Panc1 (cell line): ENCODE measurements at places on chromosomes 1 and 21. TPM values are rescaled to one million over a fixed set of nuclear protein-coding genes. Genes with fewer than 3 reads are reported as not detected.

The PCAT6 gene
- 2.2 TPM for total RNA-seq

- H3K4me3 ChIP-seq = no peak overlapping the region
- no peak overlapping the region for H3K27ac ChIP-seq
- H3K36me3 ChIP-seq = no peaks in the 10 kb centered on the region
- peaks cover 21% of the 10 kb centered on the region for H3K4me1 ChIP-seq
Observed at GRCh38 chr1:226948051-226948450, 8.0 kb downstream of the COQ8A start.

- DNase-seq = no peak
- no peaks in the 10 kb centered on the region for H3K27me3 ChIP-seq
- 0 out of 2 replicates have a peak overlapping the region, but pooled peaks have one; percentile 32 for H3K27ac ChIP-seq
Observed at GRCh38 chr1:89023026-89023425, 360 bp upstream of the GBP3 start.

GRCh38 chr1:6462412-6463119 is 3.4 kb downstream of the TNFRSF25 start:
- no peaks in the 10 kb centered on the region; the same call in 1 of the 2 replicates for H3K4me1 ChIP-seq
- H3K27ac ChIP-seq = no peak overlapping the region
- no peaks in the 10 kb centered on the region for H3K27me3 ChIP-seq
- H3K4me3 ChIP-seq = no peak overlapping the region
- DNase-seq = no peak

- H3K27me3 ChIP-seq = no peaks in the 10 kb centered on the region
- no peaks in the 10 kb centered on the region for H3K36me3 ChIP-seq
- H3K4me3 ChIP-seq = no peak overlapping the region
- DNase-seq = no peak
- H3K4me1 ChIP-seq = no peaks in the 10 kb centered on the region
- H3K27ac ChIP-seq = no peak overlapping the region
Observed at GRCh38 chr1:169348383-169349036, 19.1 kb downstream of the NME7 start.

The MPL gene
- total RNA-seq = not detected

- H3K27ac ChIP-seq = no peak overlapping the region
- no peaks in the 10 kb centered on the region; the same call in 1 of the 2 replicates for H3K27me3 ChIP-seq
- DNase-seq = no peak
- H3K4me1 ChIP-seq = no peaks in the 10 kb centered on the region
- no peak overlapping the region for H3K4me3 ChIP-seq
Observed at GRCh38 chr1:172515927-172516326, 17.0 kb upstream of the SUCO start.

The LCE3D gene
- not detected for total RNA-seq

The CYP4A22 gene
- not detected for total RNA-seq

DNA sequence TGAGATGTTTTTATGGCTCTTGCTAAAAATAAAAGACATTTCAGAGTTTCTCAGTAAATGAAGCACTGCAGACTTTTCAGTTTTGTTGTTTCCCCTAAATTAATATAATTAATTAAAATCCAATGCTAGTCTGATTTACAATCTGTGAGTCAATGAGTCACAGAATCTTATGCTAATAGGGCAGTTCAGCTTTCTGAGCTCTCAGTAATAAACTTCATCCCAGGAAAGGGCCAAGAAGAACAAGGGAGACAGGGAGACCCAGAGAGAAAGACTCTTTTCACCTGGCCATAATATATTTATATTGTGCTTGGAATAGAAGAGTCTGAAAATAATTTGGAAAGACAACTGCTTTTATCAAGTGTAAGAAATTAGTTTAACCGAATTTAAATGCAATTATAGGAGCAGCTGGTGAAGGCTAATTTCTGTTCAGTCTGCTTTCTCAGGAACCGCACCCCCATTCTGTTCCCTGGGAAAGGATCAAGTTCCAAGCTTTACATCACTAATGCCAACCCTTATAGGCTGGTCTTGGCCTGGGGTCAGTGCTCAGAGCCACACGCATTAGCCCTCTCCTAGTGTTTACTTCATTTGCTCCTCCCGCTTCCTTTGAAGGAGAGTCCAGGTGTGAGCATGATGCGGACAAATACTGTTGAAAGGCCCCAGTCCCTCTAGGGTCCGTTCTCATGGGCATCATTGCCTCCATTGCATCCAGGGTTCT is 145.6 kb downstream of the ZBTB18 start:
- no peak overlapping the region for H3K27ac ChIP-seq
- no peak overlapping the region for H3K4me3 ChIP-seq
- no peak for DNase-seq
- no peaks in the 10 kb centered on the region for H3K27me3 ChIP-seq

DNA sequence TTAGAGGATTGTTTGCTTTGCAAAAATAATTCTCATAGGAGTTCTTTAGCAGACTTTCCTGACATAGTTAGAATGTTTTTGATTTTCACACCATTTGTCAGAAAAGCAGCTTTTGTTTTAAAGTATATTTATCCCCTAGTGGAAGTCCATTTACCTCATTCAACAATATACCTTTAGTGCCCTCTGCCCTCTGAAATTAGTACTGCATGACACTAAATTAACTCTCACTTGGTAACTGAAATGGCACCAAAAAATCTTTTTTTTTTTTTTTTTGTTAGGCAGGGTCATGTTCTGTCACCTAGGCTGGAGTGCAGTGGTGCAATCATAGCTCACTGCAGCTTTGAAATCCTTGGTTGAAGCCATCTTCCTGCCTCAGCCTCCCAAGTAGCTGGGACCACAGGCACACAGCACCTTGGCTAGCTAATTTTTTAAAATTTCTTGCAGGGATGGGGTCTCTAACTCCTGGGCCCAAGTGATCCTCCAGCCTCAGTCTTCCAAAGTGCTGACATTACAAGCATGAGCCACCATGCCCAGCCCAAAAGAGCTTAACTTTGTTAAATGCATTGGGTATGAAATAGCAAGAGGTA is 13.6 kb downstream of the LRRC42 start:
- DNase-seq = no peak
- H3K27ac ChIP-seq = no peak overlapping the region
- peaks cover 31% of the 10 kb centered on the region for H3K36me3 ChIP-seq
- H3K4me3 ChIP-seq = no peak overlapping the region
- peaks cover 6% of the 10 kb centered on the region for H3K4me1 ChIP-seq

DNA sequence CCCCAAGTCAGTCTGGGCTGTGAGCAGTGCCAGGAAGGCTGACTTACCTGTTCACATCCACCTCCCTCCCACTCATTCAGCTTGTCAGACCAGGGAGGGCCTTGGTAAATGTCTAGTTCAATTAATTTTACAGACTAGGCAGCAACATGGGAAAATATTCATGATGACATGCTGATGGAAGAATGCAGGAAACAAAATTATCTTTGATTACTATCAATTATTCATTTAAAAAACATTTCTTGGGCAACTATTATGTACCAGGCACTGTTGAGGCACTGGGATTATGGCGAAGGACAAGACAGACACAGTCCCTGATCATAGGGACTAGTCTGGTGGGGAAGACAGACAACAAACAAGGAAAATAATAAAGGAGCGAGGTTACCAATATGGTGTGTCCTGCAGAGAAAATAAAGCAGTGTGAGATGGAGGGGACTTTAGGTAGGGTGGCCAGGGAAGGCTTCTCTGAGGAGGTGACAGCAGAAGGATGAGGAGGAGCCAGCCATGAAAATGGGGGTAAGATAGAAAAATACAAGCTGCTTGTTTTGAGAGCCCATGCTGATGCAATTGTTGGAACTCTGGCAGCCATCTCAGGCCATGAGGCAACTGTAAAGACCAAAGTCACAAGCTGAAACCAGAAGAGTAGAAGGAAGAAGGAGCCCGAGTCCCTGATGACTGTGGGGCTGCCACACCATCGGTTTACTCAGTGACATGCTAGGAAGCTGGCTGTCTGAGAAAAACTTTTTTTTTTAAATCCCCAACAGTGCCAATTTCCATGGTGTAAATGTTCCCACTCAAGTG is 14.0 kb downstream of the TRIM62 start:
- no peak overlapping the region for H3K27ac ChIP-seq
- H3K4me1 ChIP-seq = no peaks in the 10 kb centered on the region
- H3K36me3 ChIP-seq = no peaks in the 10 kb centered on the region
- no peak for DNase-seq
- no peaks in the 10 kb centered on the region for H3K27me3 ChIP-seq

DNA sequence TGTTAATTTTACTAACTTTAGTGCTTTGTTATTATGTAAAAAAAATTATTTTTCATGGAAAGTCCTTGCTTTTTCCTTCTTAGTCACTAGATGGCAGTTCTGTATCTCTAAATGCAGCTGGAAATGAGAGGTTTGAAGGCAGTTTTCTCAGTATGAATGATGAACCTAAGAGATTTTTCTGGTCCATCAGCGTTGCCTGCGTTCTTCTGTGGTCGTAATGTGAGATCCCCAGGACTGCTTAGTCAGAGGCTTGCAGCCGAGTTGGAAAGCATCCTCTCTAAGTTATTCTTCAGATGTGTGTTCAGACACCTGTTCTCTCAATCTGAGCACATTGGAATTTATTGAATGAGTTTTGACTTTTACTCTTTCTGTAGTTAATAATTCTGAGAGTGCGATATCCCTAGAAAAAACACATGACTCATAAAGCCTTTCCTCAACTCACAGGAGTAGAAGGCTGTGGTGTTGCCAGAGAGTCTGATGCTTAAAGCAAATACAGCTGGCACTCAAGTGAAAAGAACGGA is 99.3 kb downstream of the FMN2 start:
- H3K27me3 ChIP-seq = peaks cover 5% of the 10 kb centered on the region; the same call in 1 of the 2 replicates
- H3K36me3 ChIP-seq = no peaks in the 10 kb centered on the region
- H3K4me3 ChIP-seq = no peak overlapping the region

GRCh38 chr1:212315907-212316306 is 30.7 kb downstream of the PPP2R5A start:
- no peak overlapping the region for H3K27ac ChIP-seq
- DNase-seq = no peak
- no peak overlapping the region for H3K4me3 ChIP-seq
- no peaks in the 10 kb centered on the region for H3K36me3 ChIP-seq

GRCh38 chr1:189769448-189769847 is 708.2 kb downstream of the BRINP3 start:
- H3K27ac ChIP-seq = no peak overlapping the region
- no peaks in the 10 kb centered on the region for H3K36me3 ChIP-seq
- H3K4me3 ChIP-seq = no peak overlapping the region
- H3K27me3 ChIP-seq = no peaks in the 10 kb centered on the region
- DNase-seq = no peak

The SOAT1 gene
- total RNA-seq = 57.2 TPM

The GBP6 gene
- not detected for total RNA-seq

The TPTE gene
- not detected for total RNA-seq

The TTLL7 gene
- 31.4 TPM for total RNA-seq

- H3K36me3 ChIP-seq = no peaks in the 10 kb centered on the region
- no peaks in the 10 kb centered on the region for H3K27me3 ChIP-seq
- no peak overlapping the region for H3K4me3 ChIP-seq
- H3K27ac ChIP-seq = peak overlapping the region; percentile 50; the same call in 1 of the 2 replicates
- H3K4me1 ChIP-seq = peaks cover 12% of the 10 kb centered on the region; the same call in 1 of the 2 replicates
Observed at GRCh38 chr1:11730429-11730891, 5.5 kb upstream of the AGTRAP start.
